Sigmoid colon (tissue), 7 donors: ENCODE measurements at places on chromosomes 2 and 18. TPM values are rescaled to one million over a fixed set of nuclear protein-coding genes. Genes with fewer than 3 reads are reported as not detected.

DNA sequence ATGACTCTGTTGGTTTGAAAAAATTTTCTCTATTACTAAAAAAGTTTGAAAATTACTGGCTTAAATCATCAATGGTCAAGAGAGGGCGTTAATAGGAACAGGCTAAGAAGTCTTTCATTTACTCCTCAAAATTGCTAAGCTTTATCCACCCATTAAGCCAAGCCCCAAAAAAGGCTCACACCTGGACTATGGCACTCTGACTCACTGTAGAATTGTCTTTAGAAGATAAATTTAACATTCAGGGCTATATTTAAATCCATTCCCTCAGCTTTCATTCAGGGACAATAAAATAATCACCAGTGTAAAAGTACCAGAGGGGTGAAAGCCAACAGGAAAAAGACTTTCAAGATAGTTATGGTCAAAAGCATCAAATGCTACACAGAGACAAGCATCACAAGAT is 80.0 kb downstream of the SESTD1 start:
- DNase-seq, result no peak
- H3K4me1 ChIP-seq, result no peaks in the 10 kb centered on the region

DNA sequence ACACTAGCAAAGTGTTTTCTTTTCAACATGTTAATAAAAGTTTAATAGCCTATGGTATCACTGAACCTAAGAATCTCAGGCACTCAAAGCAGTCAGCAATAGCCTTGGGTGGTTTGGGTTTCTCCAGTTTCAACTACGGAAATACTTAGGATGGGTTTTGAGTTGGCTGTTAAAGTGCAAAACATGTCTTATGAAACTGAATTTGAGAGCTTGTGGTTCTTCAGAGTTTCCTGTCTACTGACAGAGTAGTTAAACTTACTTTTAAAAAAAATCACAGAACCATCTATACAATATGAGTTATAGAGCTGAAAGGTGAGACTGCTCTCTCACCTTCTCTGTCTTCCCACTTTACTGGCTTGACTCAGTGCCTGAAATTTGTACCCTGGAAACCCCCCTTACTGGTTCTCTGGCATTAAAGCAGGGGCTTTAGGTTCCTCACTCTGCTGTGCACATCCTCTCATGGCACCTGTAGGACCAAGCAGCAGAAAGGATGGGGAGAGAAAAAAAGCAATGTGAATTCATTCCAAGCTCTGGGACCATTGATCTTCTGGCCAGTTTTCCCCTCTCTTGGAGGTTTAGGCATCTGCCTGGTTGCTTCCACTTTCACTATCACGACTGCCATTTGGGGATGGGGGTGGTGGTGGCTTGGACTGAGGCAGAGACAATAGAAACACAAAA is 18.1 kb downstream of the CCDC141 start:
- no peak overlapping the region for H3K27ac ChIP-seq
- H3K4me3 ChIP-seq, result no peak overlapping the region
- H3K36me3 ChIP-seq, result no peaks in the 10 kb centered on the region
- H3K27me3 ChIP-seq, result no peaks in the 10 kb centered on the region

GRCh38 chr2:86028766-86029381 is 76.8 kb downstream of the POLR1A start:
- DNase-seq, result peak; percentile 82
- no peak overlapping the region for H3K4me3 ChIP-seq
- H3K27ac ChIP-seq, result no peak overlapping the region
- peaks cover 77% of the 10 kb centered on the region for H3K36me3 ChIP-seq
- H3K4me1 ChIP-seq, result no peaks in the 10 kb centered on the region

DNA sequence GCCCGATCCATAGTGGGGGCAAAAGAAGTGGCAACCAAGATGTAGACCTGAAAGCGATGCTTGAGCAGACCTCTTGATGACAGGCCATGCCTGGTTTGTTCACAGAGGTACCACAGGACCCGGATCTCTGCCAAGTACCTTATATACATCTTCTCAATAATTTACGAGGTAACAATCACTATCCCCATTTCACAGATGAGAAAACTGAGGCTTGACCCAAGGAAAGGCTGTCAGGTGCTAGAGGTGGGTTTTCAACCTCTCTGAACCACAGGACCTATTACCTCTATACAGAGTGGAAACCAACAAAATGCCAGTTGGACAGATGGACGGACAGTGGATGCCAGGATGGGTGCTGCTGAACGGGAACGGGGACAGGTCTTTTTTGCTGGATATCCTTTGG is 13.8 kb upstream of the DIS3L2 start:
- no peak for DNase-seq
- H3K4me3 ChIP-seq, result no peak overlapping the region
- H3K36me3 ChIP-seq, result no peaks in the 10 kb centered on the region
- H3K27me3 ChIP-seq, result no peaks in the 10 kb centered on the region

- no peak for DNase-seq
- peaks cover 15% of the 10 kb centered on the region for H3K4me1 ChIP-seq
- no peaks in the 10 kb centered on the region for H3K27me3 ChIP-seq
- H3K27ac ChIP-seq, result no peak overlapping the region
Measured at GRCh38 chr2:241885946-241886643, 16.6 kb downstream of the RTP5 start.

DNA sequence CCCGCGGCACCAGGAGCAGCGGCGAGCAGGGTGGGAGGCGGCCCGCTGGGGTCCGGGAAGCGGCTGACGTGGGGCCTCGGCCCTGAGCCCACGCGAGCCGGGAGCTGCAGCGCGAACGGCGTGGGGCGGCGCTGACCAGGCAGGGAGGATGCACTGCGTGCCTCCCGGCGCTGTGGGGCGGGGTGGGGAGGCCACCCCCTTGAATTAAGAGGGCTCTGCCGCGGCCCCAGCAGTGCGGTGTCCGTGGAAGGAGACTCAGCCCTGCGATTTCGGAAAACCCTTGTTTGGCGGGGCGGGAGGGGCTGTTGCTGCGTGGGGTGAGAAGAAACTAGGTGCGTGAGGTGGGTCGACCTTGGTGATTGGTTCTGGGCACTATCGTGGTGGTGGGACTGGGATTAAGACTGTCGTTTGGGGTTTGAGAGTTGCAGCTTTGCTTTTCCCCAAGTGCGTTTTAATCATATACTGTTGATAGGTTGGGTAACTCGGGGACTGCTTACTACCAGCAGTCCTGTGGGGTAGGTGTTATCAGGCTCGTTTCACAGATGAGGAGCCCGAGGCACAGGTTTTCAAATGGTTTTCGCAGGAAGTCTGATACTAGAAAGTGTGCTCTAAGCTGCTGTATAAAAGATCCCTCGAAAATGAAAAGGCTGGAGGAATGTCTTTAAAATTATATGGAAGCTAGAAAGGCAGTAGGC is 722 bp downstream of the ACSL3 start:
- no peaks in the 10 kb centered on the region for H3K4me1 ChIP-seq
- H3K27ac ChIP-seq, result peak overlapping the region; percentile 96
- H3K36me3 ChIP-seq, result no peaks in the 10 kb centered on the region
- peak; percentile 76 for DNase-seq
- peak overlapping the region; percentile 83 for H3K4me3 ChIP-seq

DNA sequence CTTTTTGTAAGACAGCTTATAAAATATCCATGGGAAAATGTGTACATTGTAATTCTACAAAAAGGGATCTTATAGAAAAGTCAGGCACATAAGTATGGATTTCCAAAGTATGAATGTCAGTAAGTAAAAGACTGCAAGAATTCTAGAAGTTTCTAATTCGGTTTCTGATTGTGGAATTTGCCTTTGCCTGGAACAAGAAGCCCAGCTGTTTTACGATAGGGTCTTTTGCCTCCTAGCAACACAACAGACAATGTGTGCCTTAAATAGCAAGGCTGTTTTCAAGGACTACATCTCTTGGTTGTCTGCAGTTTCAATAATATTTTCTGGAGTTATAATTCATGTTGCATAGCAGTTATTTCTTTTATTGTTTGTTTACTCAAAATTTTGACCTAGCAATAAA is 312.9 kb downstream of the MTX2 start:
- H3K27me3 ChIP-seq, result no peaks in the 10 kb centered on the region
- H3K4me3 ChIP-seq, result no peak overlapping the region
- no peaks in the 10 kb centered on the region for H3K36me3 ChIP-seq
- H3K27ac ChIP-seq, result no peak overlapping the region

DNA sequence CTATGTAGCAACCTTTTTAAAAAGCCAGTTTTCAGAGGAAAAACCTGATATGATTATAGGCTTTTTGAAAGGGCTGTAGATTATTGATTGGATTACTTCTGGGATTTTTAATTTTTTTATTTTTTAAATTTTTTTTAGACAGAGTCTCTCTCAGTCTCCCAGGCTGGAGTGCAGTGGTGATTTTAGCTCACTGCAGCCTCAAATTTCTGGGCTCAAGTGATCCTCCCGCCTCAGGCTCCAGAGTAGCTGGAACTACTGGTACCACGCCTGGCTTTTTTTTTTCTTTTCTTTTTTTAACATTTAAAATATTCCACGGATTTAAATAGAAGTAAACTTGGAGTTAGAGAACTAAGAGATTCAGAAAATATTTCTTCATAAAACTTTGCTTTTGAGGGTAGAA is 1.2 kb downstream of the MRPL19 start:
- H3K36me3 ChIP-seq, result peaks cover 38% of the 10 kb centered on the region
- no peak overlapping the region for H3K27ac ChIP-seq
- no peak for DNase-seq
- H3K27me3 ChIP-seq, result no peaks in the 10 kb centered on the region

DNA sequence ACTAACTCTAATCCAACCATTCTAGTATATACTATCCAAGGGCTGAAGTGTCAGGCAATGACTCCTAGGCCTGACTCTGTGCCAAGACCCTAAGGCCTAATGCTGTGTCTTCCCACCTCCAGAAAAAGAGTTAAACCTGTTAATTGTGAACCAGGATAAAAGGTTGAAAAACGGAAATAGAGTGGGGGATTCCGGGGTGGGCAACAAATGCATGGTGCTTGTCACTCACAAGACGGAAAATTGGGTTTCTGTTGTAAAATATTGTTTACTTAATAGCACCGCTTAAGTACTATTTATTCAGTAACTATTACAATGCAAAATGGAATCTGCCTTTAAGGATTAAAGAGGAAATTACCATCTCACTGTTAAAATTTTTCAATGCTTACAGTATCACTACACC is 3.2 kb downstream of the STK17B start:
- no peak for DNase-seq
- H3K27me3 ChIP-seq, result no peaks in the 10 kb centered on the region
- no peak overlapping the region for H3K4me3 ChIP-seq
- peaks cover 18% of the 10 kb centered on the region for H3K4me1 ChIP-seq
- no peaks in the 10 kb centered on the region for H3K36me3 ChIP-seq
- H3K27ac ChIP-seq, result no peak overlapping the region

DNA sequence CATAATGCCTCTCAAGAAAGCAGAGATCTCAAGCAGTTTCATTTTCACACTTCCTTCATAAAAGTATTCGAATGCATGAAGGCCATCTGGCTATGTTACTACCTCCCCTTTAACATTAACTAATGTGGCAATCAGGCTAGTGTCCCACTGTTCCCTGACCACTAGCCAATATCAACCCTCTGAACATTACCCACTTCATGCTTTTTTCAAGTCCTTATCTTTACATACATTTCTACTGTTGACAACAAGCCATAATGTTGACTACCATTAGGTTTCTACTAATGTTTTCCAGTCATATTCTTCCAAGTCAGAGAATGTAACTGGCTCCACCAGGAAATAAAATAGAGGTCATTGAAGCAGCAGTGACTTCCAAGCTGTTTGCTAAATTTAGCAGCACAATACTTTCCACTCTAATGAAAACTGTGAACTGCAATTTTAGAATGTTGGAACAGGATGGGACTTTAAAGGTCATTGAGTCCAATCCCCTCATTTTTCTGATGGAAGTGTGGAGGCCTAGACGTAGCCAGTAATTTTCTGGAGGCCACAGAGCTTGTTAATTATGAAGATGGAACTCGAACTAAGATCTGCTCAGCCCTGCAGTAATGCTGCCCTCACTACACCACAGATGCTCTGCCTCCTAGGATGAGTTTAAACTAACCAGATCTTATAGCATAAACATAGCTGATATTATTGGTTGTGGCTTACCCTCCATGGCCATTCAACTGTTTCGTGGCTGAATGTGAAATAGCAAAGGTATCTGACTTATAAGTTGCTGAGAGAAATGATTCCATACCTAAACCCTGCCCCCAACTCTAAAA is 630 bp upstream of the PPP1R1C start:
- H3K27ac ChIP-seq, result peak overlapping the region; percentile 28
- no peaks in the 10 kb centered on the region for H3K27me3 ChIP-seq
- no peaks in the 10 kb centered on the region for H3K36me3 ChIP-seq
- no peak for DNase-seq

DNA sequence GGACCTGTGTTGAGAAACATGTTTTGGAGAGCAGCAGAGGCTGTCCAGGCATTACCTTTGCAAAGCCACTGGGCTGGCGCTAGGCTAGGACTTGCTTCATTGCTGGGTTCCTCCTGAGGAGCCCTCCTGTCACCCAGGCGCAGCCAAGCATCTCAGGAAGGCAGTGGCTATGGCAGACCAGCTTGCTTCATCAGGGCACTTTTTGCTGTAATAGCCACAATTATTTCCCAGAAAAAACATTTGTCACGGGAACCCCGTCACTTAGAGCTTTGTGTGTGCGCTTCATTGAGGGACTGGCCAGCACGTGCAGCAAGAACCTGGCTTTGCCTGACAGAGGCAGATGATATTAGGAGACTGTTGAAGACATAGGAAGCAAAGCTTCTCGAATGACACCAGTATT is 36.4 kb downstream of the SLC20A1 start:
- H3K36me3 ChIP-seq, result no peaks in the 10 kb centered on the region
- H3K27me3 ChIP-seq, result no peaks in the 10 kb centered on the region
- peaks cover 13% of the 10 kb centered on the region for H3K4me1 ChIP-seq
- no peak overlapping the region for H3K4me3 ChIP-seq
- no peak overlapping the region for H3K27ac ChIP-seq

GRCh38 chr2:230160112-230160660 is 59.6 kb downstream of the SP110 start:
- DNase-seq, result no peak
- H3K27me3 ChIP-seq, result no peaks in the 10 kb centered on the region

DNA sequence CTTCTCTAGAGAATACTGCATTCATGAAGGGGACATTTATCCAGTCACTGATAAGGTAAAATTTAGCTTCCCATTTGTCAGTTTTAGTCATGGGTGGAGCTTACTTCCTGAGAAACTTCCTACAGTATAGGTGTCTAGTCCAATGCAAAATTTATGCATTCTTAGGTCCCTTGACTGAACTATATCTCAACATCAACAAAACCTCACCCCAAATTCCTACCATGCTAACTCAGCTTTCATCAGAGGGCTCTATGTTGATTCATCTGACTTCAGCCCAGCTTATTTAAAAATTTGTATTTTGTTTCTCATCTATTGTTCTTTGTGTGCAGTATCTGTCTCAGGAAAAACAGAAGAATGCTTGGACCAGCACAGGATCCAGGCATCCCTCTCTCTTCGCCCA is 296.4 kb upstream of the ACVR2A start:
- H3K27me3 ChIP-seq, result no peaks in the 10 kb centered on the region
- H3K4me3 ChIP-seq, result no peak overlapping the region
- peaks cover 10% of the 10 kb centered on the region for H3K4me1 ChIP-seq
- H3K36me3 ChIP-seq, result no peaks in the 10 kb centered on the region
- no peak for DNase-seq
- no peak overlapping the region for H3K27ac ChIP-seq

GRCh38 chr2:136110526-136110925 is 7.4 kb downstream of the CXCR4 start:
- H3K4me1 ChIP-seq, result no peaks in the 10 kb centered on the region
- H3K27ac ChIP-seq, result no peak overlapping the region
- no peak overlapping the region for H3K4me3 ChIP-seq
- DNase-seq, result no peak
- peaks cover 32% of the 10 kb centered on the region for H3K27me3 ChIP-seq
- H3K36me3 ChIP-seq, result no peaks in the 10 kb centered on the region

- H3K27ac ChIP-seq, result no peak overlapping the region
- H3K27me3 ChIP-seq, result no peaks in the 10 kb centered on the region
- H3K4me1 ChIP-seq, result peaks cover 5% of the 10 kb centered on the region
- no peak overlapping the region for H3K4me3 ChIP-seq
- H3K36me3 ChIP-seq, result no peaks in the 10 kb centered on the region
Measured at GRCh38 chr2:133643863-133644262, 75.6 kb upstream of the NCKAP5 start.

The POTEF gene
- not detected for total RNA-seq

The NEU2 gene
- not detected for total RNA-seq

The KLHL41 gene
- 3.2 TPM for total RNA-seq

The TEKT4 gene
- total RNA-seq, result not detected

The MATN3 gene
- 0.71 TPM for total RNA-seq
